ENCODE measurements at places on chromosomes 16 and 17.

DNA sequence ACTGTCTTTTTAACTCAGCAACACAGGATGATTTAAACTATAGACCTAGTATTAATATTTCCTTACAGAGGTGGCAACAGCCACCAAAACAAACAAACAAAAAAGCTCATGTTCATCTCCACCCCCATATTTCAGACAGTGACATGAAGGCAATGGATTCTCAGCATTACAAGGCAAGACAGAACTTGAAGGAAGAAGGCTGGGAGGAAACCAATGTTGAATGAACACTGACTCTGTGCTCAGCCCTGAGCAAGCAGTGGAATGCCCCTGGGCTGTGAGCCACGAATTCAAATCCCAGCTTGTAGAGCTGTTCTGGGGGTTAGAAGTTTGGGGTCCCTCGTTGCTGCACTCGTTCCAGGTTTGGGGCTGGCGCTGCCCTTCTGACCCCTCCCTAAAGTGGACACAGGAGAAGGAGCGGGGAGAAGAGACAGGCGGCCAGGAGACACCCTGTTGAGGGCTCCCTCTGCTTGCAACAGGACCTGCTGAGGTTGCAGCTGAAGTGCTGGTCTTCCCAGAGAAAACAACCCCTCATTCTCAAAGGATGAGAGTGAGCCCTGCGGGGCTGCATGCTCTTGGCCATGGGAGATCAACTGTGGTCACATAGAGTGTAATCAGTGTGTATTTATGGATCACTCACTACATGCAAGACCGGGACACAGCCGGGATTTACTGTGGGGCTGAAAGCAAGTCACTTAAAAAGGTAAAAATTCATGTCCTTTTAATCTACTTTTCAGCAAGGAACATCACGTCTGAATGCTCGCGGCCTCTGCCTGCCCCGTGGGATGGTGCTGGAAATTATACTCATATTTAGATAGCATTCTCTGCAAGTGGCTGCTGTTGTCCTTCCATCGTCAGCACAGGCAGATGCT is 34.3 kb downstream of the MYH3 start:
- DNase-seq = no peak

DNA sequence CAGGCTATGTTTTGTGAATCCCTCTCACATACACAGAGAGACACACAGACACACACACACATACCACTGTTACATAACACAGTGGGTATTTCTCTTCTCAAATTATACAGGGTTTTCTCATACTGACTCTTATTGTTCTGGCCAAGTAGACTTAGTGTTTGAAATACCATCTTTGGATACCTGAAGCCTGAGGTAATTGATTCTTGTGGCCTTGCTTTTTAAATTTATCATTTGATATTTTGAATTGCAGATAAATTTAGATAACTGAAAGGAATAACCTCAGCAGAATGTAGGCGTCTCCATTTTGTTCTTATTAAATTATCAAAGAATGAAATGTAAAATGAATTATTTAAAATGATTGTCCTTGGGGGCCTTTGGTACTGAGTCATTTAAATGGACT is 223.8 kb downstream of the LGALS9B start:
- DNase-seq = no peak

DNA sequence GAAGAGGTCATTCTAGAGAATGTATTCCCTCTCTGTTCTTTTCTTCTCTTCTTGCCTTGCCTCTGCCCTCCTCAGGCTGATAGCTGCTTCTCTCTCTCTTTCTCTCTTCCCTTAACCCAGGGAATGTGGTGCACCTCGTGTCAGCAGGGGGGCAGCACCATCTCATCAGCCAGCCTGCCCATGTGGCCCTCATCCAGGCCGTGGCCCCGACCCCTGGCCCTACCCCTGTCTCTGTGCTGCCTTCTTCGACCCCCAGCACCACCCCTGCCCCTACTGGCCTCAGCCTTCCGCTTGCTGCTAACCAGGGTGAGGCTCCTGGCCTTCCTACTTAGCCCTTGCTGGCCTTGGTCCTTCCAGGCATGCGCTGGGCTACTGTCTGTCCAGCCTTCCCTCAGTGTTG is 23.5 kb downstream of the SRCAP start:
- DNase-seq = no peak

GRCh38 chr16:83954577-83955016 is 1.6 kb downstream of the OSGIN1 start:
- no peak for DNase-seq

DNA sequence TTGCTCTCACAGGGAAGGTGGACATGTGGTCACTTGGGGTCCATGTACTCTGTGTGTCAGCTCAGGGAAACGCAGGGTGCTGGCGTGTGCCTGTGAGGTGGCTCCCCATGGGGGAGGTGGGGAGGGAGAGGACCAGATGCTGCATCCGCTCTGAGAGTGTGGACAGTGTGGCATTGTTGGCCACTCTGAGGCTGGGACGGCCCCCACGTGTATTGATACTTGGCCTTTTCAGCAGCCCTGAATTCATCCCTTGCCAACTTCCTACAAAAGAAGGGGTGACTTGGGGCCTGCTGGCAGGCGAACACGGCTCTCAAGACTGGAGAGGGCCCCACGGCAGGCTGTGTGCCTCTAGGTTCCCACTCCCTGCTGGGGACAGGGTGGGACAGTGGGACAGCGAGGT is 120.1 kb downstream of the RAB11FIP4 start:
- no peak for DNase-seq

Data from HEK293T (cell line).